AG08395 (cell line): ENCODE measurements at places on chromosomes 6 and 20.
A peak's percentile ranks its signal among the peaks of the same experiment; 100 is the strongest.

DNA sequence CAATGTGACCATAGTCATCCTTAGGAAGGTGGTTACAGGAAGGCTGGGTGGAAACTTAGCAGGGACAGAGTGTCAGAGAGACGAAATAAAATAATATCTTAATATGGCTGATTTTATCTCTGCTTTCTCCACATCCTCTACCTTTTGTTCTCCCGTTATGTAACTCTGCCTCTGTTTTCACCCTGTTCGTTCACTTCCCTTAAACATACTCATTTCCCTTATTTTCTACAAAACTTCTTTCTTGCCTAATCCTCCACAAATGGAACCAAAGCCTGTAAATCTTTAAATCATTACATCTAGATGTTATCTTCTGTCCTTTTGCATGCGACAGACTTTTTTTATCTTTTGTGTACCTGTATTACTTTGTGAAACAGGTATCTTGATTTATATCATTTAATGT is 23.3 kb upstream of the CRIP3 start:
- DNase-seq: no peak

GRCh38 chr6:92297101-92297500 is 1122.3 kb downstream of the EPHA7 start:
- no peak for DNase-seq

- DNase-seq: no peak
Observed at GRCh38 chr6:34340906-34341480, 51.5 kb downstream of the NUDT3 start.

GRCh38 chr6:160730911-160731310 is 28.9 kb downstream of the PLG start:
- DNase-seq: no peak

GRCh38 chr20:49832632-49833327 is 20.2 kb downstream of the SLC9A8 start:
- DNase-seq: peak; percentile 29

DNA sequence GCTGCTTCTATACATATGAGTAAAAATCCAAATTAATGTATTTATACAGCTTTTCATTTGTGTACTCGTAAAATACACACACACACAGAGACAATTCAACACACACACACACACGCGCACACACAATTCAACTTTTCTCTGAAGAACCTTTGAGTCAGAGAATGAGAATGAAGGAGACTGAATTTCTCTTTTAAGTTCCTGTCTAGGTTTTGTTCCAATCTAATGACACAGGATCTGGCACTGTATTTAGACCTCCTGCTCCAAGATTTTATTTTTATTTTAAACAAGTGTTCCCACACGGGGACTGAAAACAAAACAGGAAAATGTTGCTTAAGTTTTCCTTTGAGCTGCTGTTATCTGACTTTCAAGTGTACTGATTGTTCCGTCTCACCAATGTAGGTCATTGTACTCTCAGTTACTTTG is 250.8 kb downstream of the LAMA2 start:
- DNase-seq: peak; percentile 47
